ENCODE measurements at places on chromosomes 7 and 10.
A peak's percentile ranks its signal among the peaks of the same experiment; 100 is the strongest.

GRCh38 chr10:3745521-3745920 lies 39.5 kb downstream of the KLF6 start:
- no peak for DNase-seq

DNA sequence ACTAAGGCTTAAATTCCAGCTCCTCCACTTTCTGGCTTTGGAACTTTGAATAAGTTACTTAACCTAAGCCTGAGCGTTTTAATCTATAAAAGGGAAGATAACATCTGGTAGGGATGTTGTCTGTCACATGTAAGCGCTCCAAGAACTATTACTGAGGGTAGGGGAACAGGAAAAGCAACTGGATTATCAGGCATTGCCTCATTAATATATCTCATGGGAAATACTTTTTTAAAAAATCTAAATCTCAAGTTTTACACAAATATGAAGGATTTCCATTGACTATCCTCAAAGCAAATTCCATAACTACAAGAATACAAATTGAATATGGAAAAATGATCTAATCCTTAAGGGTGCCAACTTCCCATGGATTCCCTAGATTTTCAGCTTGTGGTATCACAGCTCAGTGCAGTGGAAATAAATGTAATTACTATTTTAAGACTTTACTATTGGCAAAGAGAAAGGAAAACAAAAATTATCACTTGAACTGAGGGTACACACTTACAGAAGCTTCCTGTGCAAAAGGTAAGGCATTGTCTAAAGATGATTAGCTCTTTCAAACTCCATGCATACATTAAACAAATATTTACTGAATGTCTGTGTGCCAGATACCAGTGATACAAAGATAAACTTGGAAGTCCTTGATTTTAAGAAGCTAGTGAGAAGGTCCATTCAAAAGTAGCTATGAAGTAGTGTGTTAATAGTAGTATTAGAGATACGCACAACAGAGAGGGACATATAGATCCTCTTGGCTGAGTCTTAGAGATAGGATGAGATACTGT lies 38.4 kb downstream of the NT5C2 start:
- no peak for DNase-seq

- peak; percentile 11 for DNase-seq
Observed at GRCh38 chr10:70588859-70589570, 13.5 kb downstream of the PRF1 start.

GRCh38 chr10:119344381-119344780 lies 137.0 kb downstream of the GRK5 start:
- no peak for DNase-seq

DNA sequence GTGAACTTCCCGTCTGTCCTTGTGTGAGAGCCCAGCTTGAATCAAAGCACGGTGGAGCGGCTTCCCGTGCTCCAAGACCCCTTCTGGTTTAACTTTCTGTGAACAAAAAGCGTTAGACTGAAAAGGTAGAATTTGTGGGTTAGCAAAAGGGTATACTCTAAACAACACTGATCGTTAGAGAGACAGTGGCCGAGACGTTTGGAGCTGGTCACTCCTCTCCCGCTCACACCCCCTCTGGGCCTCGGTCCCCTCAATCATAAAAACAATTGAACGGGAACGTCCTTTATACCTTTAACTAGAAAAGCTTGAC lies 502 bp downstream of the PRKRIP1 start:
- DNase-seq: no peak

DNA sequence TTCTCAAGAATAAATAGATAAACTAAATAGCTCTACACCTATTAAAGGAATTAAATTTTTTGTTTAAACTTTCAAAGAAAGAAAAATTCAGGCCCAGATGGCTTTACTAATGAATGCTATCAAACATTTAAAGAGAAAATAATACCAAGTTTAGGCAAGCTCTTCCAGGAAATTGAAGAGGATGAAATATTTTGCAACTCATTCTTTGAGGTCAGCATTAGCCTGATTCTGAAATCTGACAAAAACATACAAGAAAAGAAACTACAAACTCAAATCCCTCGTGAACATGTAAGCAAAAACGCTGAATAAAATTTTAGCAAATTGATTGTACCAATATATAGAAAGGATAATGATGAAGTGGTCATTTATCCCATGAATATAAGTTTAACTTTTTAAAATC lies 93.4 kb downstream of the RTKN2 start:
- no peak for DNase-seq

GRCh38 chr10:79219322-79219957 lies 127.8 kb upstream of the PPIF start:
- DNase-seq: no peak

GRCh38 chr10:21021843-21022594 lies 124.9 kb upstream of the NEBL start:
- no peak for DNase-seq

DNA sequence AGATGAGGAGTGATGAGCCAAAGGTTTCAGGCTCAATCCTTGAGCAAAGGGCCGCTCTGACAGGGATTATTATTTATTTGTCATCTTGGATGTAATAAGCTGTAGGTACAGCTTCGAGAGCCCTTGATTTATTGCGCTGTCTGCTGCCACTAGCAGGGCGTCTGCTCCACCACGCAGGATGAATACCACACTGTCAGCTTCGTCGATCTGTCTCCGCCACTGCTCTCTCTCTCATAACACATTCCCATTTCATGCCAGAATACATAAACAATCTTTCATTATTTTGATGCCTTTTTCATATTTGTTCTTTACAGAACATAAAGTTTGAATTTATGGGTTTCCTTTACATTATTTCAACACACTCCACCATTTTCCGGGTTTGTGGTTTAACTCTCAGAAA lies 276.6 kb downstream of the LRMDA start:
- no peak for DNase-seq

DNA sequence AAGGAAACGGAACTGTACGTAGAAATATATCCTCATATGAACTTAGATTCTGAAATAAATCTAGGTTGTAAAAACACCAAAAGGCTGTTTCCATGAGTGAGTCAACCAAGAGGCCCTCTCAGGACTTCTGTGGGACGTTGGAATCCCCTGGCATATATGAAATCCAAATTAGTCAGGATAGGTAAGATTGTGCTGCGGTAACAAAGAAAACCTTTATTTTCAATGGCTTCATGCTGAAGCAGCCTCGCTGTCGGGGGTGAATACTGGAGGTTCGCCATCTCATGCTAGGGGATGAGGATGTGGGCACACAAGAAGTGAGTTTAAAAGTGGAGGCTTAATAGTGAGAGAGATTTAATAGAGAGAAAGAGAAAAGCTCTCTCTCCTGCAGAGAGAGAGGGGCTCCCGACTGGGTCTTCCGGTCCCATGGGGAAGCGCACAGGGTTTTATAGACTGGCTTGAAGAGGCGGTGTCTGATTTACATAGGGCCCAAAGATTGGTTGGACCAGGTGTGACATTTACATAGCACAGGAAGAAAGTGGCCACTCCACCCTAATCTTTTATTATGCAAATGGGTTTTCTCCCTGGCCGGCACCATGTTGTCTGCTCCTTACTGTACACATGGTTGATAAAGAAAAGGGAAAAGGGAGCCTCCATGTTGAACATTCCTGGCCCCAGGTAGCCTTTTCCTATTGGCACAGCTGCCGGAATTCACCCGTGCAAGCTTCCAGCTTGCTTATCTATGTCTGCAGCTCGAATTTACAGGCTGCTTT lies 52.3 kb upstream of the SEPHS1 start:
- DNase-seq: no peak

DNA sequence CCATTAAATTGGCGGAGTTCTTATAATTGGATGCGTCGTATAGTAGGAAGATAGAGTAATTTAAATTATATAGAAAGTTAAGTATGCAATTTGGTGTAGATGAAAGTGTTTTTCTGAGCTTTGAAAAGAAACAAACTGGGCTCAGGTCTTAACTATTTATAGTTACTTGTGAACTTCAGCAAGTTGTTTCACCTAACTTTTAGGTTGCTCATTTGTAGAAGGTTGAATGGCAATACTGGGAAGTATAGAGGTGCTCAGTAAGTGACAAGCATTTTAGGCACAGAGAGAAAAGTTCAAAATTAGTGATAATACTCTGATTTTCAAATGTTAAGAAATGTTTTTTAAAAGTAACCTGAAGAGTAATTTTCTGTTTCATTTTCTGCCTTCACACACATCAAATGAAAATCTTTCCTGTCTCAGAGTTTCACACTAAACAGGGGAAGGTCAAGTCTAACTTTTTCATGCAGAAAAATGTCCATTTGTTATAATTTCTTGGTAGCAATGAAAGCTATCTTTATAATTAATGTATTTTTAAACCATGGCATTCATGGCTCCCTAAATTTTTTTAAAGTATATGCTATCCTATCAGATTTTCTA lies 146.5 kb downstream of the PHF14 start:
- no peak for DNase-seq

GRCh38 chr10:106618646-106619045 lies 545.9 kb downstream of the SORCS1 start:
- no peak for DNase-seq

GRCh38 chr7:133135451-133135850 lies 53.6 kb upstream of the CHCHD3 start:
- no peak for DNase-seq

- DNase-seq: no peak
Observed at GRCh38 chr7:42734568-42734967, 177.3 kb downstream of the C7orf25 start.

DNA sequence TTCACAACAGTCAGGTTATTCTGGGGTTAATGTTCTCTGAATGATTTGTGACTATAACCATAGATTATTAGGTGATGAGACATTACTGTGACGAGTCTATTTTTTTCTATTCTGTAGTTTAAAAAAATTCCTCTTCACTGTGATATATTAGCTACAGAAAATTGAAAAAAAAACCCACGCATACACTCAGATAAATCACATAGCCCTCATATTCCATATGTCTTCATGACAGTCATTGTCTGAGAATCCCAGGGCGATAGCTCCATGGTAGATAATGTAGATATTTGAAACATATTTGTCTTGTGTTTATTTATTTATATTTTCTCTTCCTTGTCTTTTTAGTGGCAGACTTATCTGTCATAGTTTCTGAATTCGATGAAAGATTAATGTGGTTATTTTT lies 110.0 kb downstream of the CAMK1D start:
- no peak for DNase-seq

DNA sequence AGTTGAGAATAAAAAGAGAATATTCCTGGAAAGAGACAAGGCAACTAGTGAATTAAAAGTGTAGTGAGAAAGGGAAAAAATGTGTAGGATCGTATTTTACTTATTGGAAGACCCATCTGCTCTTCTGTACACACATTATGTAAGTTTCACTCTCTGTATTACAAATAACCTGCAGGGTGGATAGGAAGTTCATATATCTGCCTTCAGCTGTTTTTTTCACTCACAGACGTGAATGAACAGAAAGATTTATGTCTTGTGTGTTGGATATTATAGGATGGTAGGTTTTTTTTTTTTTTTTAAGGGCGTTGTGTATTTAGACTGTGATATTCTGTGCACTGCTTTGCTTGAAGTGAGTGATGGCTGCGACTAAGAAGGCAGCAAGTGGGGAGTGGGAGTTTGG lies 266.5 kb downstream of the AUTS2 start:
- DNase-seq: no peak

- no peak for DNase-seq
Observed at GRCh38 chr7:156088115-156088514, 275.9 kb upstream of the SHH start.

DNA sequence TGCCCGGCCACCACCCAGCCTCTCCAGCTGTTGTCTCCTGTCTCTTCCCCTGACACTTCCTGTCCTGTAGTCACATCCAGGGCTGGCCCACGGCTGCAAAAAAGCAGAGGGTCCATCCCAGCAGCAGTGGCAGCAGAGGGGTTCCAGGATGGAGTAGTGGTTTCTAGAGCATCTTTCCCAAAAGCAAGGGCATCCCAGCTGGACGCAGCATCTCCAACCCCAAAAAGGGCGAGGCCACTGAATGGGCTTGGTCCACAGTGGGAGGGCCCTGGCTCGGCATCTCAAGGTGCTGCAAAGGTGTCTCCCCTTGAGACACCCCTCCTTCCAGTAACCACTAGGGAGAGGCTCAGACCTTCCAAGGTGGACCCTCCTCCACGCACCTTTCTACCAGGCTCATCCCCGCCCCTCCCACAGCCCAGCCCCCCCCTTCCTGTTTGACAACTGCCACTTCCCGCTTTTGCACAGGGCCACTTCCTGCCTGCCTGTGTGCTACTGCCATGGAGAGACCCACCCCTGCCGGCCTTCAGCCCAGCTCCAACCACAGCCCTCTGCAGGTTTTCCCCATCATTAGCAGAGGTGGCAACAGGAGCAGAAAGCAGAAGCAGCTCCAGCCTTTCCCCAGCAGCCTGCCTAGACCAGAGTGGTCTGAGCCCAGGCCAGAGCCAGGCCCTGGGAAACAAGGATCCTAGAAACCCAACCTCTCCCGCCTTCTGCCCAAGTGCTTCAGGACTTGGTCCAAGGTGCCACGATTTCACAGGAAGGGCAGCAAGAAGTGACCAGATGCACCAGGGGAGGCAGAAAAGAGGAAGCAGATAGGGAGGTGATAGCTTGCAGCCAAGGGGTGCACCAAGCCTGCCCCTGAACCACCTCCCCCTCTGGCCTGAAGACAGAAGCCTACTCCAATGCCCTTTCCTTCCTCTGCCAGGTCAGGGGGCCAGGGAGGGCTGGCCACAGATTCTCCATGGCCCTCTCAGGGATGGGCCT lies 8.6 kb downstream of the CAMK2G start:
- DNase-seq: peak; percentile 65

DNA sequence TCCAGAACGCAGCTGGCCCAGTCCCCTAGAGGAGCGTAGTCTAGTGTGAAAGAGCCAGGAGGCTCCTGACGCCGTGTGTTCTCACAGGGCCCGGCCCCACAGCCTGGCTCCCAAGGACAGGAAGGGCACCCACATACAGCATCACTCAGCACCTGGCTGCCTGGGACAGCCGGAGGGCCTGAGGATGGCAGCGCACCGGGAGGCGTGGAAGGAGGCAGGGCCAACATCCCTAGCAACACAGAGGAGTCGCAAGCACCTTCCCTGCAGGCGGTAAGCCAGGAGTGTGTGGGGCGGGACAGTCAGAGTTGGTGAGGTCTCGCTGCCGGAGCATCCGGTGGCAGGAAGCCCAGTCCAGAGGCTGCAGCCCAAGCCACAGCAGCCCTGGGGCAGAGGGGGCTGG lies 125.8 kb downstream of the MAD1L1 start:
- DNase-seq: no peak

DNA sequence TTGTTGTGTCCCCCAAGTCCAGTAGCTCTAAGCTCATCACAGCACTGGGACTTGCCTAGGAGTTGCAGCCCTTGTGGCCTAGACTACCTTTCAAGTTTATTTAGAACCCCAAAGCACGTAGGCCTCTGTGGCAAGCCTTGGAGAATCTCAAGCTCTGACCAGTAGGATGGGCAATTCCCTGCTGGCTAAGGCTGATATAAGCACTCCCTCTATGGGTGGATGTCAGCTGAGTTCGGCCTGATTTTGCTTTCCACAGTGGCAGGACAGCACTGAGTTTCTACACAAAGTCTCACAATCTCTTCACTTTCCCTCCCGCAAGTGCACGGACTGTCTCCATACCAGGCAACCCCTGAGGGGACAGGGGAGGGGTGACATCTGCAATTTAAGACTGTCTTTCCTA lies 886.4 kb upstream of the LRRN3 start:
- no peak for DNase-seq

- no peak for DNase-seq
Observed at GRCh38 chr7:90769036-90769435, 172.9 kb downstream of the CDK14 start.

All from activated T-cell treated with anti-CD3 and anti-CD28 coated beads, Interleukin-2, amount 50 U/mL, for 48 hours (primary cell).